NCI-H460 (cell line): ENCODE measurements at places on chromosomes 5 and 9.

GRCh38 chr9:652914-653313 is 188.6 kb upstream of the DMRT1 start:
- DNase-seq: no peak

DNA sequence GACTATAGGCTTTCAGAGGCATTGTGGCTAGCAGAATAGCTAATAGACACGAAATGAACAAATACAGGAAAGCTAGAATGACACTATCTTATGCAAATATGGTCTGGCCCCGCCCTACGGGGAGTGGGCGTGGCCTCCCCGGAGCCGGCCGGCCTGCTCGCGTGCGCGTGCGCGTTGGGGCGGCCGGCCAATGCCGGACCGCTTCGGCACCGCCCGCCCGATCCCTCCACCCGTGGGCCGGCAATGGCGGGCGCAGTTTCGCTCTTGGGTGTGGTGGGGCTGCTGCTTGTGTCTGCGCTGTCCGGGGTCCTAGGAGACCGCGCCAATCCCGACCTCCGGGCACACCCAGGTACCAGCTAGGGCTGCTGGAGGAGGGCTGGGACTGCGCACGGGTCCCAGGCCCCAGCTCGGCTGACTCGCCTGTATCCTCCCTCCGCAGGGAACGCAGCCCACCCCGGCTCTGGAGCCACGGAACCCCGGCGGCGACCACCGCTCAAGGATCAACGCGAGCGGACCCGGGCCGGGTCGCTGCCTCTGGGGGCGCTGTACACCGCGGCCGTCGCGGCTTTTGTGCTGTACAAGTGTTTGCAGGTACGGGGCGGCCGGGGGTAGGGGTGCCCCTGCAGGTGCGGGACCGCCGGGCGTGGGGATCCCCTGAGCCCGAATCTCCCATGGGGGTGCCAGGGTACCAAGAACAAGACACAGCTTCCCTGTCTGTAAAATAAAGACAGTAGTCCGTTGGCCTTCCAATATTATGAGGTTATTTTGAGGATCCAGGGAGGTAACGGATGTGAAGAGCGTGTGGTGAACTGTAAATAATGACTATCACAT is at the start of gene CCDC107:
Gene CCDC107 (plus strand): TSS at position 156 of the 831 bp plus-strand sequence. CDS start 88 bp downstream, at position 244.
- peak; percentile 72 for DNase-seq

DNA sequence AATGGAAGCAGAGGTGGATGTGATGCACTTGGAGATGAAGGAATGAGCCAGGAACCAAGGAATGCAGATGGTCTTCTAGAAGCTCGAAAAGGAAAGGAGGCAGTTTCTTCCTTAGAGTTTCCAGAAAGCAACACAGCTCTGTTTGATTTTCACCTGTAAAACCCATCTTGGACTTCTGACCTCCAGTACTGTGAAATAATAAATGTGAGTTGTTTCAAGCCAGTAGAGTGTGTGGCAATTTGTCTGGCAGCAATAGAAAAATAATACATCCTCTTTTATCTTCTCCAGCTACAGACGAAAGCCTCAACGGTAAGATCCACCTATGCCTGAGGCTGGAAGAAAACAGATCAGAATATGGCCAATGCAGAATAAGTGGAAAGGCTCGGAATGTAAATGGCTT is 199.7 kb downstream of the HINT1 start:
- no peak for DNase-seq

DNA sequence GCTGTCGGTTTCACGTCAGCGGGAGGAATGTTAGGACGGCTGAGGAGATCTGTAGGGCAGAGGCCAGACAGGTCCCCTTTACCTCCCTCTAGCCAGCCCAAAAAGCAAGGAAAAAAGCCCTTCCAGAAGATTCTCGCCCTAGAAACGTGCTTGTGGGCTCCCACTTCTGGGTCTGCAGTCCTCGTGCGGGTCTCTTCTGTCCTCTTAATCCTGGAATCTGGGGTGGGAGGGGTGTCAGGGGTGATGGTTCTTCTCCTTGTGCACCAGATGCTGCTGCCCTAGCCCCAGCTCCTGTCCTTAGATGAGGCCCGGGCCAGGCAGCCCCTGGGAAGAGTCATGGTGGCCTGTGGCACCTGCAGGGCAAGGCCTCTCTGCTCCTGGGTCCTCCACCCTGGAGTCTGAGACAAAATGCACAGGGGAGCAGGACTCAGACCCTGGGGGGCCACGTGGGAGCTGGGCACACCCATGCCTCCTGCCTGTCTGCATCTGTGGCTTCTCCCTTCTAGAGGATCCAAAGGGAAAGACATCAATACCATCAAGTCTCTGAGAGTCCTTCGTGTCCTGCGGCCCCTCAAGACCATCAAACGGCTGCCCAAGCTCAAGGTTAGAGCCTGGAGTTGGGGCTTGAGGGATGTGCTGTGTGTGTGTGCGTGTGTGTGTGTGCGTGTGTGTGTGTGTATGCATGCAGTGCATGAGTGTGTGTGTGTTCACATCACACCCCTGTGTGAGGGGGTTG is 174.2 kb downstream of the CACNA1B start:
- DNase-seq: no peak

GRCh38 chr5:95374061-95374460 is 17.1 kb upstream of the FAM81B start:
- DNase-seq: no peak

DNA sequence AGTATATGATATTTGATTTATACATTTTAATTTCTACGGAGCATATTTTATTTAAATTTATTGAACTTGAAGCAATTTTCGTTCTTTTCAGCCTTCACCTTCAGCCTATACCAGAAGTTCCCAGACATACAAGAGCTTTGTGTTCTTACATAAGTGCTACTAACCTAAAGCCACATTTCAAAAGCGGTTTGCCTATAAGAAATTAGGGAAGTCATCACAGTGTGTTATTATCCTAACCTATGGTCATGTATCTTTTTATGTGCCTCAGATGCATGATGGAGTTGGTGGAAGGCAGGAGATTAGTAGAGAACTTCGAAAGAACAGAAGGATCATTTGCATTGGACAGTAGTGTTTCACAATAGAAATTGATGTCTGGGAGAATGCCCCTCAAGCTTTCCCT is 3.1 kb downstream of the KIF2A start:
- DNase-seq: no peak

GRCh38 chr5:5089895-5090649 is 50.1 kb upstream of the ADAMTS16 start:
- no peak for DNase-seq

GRCh38 chr5:157912621-157913325 is 53.8 kb upstream of the CLINT1 start:
- no peak for DNase-seq

- no peak for DNase-seq
These were observed 6.6 kb upstream of the BARHL1 start for GRCh38 chr9:132575811-132576210.

DNA sequence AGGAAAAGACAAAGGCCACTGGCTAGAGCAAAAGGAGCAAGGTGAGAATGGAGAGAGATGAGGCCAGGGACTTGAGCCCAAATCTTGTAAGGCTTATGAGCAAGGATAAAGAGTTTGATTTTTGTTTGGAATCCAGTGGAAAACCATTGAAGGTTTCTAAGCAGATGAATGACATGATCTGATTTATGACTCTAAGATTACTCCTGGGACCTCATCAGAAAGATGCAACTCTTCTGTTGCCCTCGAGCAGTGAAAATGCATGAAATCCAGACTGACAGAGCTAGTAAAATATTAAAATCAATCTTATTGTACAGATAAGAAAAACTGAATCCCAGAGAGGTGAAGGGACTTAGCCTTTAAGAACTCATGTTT is 677 bp downstream of the MFAP3 start:
- no peak for DNase-seq

DNA sequence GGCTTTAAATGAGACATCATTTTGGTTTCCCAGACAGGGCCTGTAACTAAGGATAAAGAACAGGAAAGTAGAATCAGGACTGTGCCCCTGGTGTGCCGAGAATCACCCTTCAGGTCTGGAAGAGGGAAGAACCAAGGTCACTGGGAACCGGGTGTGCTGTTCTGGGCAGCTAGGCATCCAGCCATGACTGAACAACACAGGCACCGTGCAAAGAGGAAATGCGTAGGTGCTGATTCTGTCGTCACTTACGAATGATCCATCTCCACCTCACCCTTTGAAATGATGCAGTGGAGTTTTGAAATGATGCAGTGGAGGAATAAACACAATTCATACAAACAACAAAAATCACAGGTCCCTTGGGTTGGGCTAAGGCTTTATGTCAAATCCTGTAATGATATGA is 64.4 kb downstream of the MAP1B start:
- DNase-seq: no peak
